ENCODE measurements at places on chromosomes 16 and 17. TPM values are rescaled to one million over a fixed set of nuclear protein-coding genes. Genes with fewer than 3 reads are reported as not detected.

Gene TP53TG3D
- total RNA-seq = not detected

DNA sequence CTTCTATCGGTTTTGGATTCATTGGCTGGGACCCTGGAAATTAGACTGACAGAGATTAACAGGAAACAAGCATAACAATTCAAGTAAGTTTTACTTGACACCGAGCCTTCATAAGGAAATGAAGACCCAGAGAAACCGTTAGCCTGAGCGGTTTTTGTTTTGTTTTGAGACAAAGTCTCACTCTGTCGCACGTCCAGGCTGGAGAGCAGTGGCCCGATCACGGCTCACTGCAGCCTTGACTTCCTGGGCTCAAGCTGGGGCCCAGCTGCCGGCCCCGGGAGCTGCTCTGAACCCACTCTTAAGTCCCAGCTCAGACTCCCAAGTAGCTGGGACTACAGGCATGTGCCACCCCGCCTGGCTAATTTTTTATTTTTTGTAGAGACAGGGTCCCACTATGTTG lies 321.3 kb downstream of the SEC14L1 start:
- peak; percentile 88 for DNase-seq

Gene SLC38A8
- not detected for total RNA-seq

DNA sequence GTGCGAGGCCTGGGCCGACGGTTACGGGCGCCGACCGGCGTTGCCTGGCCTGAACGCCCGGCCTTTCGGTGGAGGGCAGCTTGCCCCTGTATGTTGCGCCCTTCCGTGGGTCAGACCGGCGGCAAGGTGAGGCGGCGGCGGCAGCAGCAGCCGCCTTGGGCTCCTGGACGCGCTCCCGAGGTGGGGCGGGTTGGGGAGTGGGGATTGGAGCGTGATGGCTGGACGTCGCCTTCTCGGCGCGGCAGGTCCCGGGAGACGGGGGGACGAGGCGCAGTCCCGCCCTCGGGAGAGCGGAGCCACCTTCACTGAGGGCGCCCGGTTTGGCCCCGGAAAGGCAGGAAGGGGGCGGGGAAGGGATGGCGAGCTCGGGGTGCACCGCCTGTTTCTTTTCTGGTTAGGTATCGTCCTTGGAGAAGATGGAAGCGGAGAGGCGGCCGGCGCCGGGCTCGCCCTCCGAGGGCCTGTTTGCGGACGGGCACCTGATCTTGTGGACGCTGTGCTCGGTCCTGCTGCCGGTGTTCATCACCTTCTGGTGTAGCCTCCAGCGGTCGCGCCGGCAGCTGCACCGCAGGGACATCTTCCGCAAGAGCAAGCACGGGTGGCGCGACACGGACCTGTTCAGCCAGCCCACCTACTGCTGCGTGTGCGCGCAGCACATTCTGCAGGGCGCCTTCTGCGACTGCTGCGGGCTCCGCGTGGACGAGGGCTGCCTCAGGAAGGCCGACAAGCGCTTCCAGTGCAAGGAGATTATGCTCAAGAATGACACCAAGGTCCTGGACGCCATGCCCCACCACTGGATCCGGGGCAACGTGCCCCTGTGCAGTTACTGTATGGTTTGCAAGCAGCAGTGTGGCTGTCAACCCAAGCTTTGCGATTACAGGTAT lies 671 bp downstream of the DGKE start:
- peak; percentile 92 for DNase-seq

GRCh38 chr16:69814561-69814960 lies 52.4 kb downstream of the WWP2 start:
- no peak for DNase-seq

Gene CLEC19A
- not detected for total RNA-seq

DNA sequence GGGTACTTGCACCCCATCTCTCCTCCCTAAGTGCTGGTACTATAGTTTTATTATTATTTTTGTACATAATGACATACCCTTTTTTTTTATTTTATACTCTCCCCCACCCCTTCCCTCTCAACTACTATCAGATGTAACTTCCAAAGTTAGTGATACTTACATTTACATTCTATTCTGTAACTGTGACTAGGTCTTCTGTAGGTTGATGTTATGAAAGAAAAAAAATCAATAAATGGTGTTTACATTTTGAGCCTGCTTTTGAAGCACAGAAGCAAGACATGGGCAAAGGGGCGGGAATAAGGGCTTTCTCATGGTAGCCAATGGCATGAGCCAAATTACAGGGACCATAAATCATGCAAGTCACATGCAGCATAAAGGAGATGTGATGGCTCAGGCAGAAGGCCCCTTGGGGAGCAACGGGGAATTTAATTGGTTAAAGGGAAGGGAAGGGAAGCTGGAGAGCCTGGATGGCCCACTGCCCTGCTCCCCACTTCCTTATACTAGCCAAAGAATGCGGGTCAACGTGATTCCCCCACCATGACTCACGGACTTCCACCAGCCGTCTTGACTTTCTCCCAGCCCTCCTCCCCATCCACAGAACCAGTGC lies 2.4 kb upstream of the ACSF2 start:
- DNase-seq = no peak

GRCh38 chr16:19291475-19291874 lies 5.9 kb downstream of the CLEC19A start:
- DNase-seq = no peak

DNA sequence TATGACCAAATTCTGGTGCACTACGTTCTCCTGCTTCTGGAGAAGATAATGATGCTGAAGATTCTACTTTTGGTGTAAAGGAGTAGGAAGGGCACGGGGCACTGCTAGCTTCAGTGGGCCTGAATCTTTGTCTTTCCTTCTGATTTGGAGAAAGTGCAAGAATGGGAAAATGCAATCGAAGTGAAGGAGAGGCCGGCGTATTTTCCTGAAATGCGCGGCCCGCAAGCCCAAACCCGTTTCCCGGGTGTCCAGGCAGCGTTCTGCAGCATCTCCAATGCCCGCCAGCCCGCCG lies 372 bp upstream of the NDE1 start:
- DNase-seq = no peak

Gene SKAP1
- 59.3 TPM for total RNA-seq

DNA sequence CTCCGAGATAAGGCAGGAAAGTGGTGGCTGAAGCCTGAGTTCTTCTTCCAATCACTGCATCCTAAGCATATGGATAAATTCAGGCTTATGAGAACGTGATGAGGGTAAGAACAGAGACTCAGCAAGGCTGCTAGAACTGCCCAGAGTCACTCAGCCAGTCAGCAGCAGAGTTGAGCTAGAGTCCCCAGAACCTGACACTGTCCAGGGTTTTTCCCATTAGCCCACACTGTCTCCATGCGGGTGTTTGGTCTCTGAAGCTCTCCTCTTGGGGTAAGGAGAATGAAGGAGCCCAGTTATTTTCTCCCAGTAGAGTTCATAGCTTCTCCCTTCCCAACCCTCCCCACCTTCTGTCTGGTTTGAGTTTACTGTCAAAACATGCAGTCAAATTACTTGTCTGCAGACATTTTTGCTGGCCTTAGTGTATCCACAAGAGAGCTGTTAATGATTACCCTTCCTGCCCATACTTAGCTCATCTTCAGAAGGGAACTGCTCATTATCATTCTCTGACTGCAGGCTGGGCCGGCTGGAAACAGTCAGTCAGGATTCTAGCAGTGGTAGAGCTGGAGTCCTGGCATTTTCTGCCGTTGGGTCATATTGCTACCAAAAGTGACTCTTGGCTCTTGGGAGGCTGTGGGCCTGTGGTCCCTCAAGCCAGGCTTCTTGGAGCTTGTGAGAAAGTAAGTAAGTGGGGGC lies 460.0 kb downstream of the HS3ST3B1 start:
- no peak for DNase-seq

DNA sequence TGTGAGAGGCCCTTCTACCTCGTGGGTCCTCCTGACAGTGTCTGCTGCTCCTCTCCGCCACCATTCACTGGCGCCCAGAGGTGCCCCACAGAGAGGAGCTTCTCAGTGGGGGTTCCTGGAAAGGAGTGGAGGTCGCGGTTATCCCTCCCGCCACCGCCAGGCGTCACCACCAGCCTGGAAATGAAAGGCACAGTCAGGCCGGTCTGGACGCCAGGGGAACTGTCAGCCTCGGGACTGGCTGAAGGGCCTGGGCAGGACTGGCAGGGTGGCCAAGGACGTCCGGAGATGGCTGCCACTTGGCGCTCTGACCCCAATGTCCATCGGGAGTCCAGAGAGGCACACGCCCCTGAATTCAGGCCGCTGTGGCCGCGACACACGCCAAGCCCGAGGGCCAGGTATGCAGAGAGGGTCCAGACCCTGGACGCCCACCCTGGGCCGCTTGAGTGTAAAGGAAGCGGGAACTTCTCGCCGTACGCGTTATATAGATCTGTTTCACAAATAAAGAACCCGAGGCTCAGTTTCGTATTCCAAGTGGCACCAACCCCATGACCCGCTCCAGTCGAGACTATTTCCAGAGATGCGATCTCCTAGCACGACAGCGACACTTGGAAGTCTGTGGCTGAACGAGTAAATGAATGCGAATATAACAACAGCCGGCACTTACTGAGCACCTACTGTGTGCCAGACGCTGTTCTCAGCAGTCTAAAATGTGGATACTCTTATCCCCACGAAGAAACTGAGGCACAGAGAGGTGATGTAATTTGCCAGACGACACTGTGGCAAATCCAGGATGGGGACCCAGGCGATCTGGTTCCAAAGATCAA lies 7.6 kb upstream of the NXPH3 start:
- peak; percentile 95 for DNase-seq

DNA sequence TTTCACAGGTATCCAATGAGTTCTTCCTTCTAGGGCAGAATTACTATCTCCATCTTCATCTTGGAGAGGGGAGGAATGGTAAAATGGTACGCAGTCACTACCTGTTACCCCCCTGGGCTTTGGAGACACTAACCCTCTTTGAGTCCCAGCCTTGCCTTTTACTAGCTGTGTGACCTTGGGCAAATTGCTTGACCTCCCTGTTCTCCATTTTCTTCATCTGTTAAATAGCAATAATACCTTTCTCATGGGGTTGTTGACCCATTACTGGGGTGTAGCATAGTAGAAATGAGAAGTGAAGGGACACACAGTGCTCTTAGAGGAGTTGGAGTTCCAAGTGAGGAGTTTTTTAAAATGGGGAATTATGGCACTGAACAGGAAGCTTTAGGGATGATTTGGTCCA lies 324.7 kb downstream of the FOXL1 start:
- no peak for DNase-seq

DNA sequence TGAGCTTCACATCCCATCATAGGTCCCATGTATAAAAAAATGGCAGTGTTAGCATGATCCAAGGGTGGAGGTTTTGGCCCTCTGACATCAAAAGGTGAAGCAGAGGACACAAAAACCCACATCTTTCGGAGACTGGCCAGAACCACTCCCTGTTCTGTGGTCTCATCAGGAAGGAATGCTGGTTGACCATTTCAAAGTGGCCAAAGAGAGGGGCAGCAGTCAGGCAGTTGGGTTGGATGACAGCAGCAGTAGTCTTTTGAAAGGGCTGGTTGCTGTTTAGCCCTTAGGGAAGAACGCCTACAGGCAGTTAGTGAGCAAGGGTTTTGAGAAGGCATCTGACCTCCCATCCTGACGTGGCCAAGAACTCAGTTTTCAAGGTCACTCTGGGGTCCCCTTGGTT lies 40.5 kb downstream of the LCMT1 start:
- DNase-seq = no peak

Gene CSH1
- not detected for total RNA-seq

DNA sequence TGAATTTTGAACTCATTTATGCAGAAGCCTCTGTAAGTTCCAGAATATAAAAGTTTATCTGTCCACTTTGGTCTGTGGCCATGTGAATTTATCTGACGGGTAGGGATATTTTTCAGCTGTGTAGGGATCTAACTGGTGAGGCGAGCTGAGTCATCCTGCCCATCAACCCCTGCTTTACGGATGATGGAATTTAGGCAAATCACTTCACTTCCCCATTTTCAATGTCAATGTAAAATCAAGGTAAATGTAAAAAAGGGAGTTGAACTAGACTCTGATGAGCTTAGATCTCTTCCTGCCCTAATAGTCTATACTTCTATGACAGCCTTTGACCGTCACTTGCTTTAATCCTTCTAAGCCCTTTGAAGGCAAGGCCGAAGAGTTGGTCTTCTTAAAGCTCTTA lies 2.6 kb downstream of the SLC16A6 start:
- DNase-seq = no peak

GRCh38 chr16:4275861-4276260 lies 3.0 kb upstream of the TFAP4 start:
- DNase-seq = no peak

Gene POLR3K
- 89.8 TPM for total RNA-seq

DNA sequence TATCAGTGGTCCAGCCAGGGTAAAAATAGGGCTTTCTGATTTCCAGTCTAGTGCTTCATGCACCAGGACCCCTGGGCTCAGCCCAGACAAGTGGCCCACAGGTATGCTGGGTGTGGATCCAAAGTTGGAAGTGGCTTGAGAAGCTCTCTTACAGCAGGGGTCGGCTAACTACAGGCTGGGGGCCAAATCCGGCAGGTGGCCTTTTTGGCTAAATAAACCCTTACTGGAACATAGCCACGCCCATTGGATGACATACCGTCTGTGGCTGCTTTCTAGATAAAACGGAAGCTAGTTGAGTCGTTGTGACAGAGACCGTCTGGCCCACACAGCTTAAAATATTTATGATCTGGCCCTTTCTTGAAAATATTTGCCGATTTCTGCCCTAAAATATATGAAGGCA lies 119.0 kb upstream of the CDC42EP4 start:
- peak; percentile 72 for DNase-seq

DNA sequence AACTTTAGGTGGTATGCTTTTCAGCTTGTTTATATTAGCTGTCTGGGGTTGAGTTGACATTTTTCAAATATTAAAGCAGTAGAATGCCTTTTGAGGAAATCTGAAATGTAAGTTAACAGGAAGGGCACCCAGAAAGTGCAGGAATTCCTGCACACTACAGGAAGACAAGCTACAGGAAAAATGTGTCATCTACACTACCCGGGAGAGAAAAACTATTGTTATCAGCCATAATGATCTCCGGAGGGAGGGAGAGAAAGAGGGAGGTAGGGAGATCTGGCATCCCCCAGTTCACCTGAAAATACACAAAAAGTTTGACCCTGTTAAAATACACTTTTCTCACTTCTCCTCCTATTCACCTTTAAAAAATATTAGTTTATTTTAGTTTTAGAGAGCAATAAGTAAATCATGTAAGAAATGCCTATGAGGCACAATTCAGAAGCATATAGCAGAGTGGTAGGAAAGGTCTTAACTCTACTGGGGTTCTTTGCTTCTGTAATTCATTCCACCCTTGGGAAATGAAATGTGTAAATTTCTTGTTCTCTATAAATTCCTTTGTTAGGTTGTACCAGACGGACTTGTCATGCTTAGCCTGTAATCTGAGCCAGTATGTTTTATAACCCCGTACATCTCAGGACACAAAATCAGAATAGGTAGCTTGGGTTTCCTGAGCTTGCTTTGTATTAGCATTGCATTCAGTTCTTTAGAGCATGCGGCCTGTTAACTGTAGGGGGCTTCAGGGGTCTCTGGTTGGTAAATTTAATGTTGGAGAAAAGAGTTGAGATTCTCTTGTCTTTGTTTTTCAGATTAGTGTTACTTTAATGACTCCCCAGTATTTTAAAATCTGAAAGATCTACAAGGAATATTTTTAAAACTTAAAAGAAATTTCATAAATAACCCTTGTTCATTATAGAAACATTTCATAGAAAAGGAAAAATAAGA lies 3.3 kb downstream of the MAP2K6 start:
- no peak for DNase-seq

Gene CLEC18A
- 0.26 TPM for total RNA-seq

GRCh38 chr17:32152130-32152529 lies 9.8 kb downstream of the RHOT1 start:
- DNase-seq = no peak

Gene MT4
- not detected for total RNA-seq

GRCh38 chr16:27154705-27155521 lies 48.4 kb upstream of the KDM8 start:
- peak; percentile 90 for DNase-seq
